Stimulated activated CD8-positive, alpha-beta memory T cell treated with anti-CD3 and anti-CD28 coated beads, Interleukin-7, amount 100 ng/mL, for 1 hour (primary cell): ENCODE measurements at places on chromosomes 6 and 20.

- DNase-seq: peak; percentile 79
Measured at GRCh38 chr20:3173610-3174441, 477 bp upstream of the LZTS3 start.

DNA sequence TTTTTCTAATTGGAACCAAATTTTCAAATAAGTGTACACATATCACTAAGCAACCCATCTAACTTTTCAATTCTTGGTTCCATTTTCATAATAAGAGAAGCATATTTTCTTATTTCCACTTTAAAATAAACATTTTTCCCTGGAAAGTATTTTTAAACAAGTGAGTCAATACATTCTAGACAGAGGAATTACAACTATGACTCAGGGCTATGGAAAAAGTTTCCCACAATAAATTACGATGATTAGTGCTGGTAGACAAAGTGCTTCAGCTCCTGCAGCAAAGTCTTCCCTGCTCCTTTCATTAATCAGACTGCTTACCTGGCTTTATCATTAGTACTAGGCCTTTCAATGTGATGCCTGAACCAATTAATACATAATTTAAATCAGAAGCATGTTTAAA lies 322.5 kb downstream of the HACE1 start:
- no peak for DNase-seq

DNA sequence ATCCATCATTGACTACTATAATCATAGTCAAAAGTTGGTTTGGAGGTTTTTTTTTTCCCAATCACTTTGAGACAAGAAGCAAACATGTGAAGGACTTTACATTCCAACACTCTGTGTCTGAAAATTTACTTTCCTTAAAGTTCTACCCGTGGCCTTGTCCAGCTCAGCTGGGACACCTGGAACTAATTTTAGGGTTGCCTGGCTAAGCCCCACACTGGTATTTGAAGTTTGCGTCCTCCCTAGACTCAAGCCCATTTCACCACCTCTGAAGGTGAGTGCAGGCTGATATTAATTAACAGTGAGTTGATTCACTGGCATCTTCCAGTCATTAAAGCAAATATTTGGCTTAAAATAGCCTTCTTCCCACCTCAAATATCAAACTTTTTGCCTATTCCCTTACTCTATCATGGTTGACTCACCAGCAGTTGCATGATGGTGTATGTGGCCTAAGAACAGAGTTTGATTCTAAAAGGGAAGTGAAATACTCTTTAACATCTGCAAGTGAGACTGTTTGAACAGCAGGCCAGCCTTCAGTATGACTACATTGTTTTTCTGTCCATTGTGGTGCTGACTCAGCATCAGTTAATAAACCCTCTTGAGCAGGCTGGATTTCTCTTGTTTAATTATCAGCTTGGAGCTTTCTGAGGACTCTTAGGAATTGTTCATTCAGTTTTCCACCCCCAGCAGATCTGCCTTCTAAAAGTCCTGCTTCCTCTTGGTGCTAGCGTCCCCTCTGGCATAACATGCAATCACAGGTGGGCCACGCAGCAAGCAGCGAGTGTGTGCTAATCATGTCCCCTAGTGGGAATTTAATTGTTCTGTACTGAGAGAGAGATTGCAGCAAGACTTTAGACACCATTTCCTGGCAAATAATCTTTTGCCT lies 1.8 kb upstream of the PRDM1 start:
- DNase-seq: no peak

DNA sequence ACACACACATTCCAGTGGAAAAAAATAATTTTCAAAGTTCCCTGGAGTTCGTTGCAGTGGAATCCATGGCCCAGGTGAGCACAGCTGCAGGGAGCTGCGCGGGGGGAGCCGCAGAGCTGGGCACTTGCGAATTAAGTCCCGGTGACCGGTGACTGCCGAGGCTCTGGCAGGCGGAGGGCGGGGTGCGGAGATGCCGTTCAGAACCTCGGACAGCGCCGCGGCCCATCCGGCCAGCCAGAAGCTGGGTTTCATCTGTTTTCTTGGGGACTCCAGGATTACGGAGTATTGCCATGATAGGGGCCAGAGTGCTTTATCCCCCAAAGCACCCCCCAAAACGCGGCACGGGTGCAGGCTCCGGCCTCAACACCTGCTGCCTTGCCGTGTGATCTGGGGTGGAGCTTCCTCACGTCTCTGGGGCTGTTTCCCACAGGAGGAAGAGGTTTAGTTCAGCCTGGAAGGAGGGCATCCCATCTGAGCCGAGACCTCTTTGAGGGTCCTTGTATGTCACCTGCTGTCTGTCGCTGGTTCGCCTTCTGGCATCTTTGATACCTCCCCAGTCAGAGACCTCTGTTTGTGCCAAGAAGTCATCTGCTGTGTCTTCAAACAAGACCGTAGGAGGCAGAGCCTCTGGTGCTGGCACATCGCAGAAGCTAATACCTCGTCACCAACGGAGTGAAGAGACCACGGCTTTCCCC lies 99.4 kb downstream of the YTHDF1 start:
- DNase-seq: no peak

DNA sequence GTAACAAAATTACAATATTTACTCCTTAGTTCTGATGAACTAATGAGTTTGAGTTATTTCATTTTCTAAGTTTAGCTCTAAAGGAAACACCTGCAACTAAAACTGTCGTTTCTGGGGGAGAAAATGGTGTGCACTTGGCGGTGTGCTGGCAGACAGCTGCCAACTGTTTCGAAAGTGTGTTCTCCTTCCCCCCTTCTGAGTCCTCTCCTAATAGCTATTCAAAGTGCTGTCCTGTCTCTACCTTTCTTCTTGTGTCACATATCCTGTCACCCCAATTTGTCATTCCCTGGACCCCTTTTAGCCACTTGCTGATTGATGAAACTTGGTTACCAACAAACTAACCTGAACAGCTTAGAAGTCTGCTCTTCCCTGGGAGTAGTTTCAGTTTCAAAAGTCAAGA lies 4.9 kb upstream of the UBE2J1 start:
- no peak for DNase-seq
